ENCODE measurements at places on chromosomes 3 and 15.

GRCh38 chr15:27545494-27546255 lies 553.4 kb downstream of the OCA2 start:
- no peak for DNase-seq

- no peak for DNase-seq
These were observed 490.8 kb downstream of the MCTP2 start for GRCh38 chr15:94722024-94722636.

DNA sequence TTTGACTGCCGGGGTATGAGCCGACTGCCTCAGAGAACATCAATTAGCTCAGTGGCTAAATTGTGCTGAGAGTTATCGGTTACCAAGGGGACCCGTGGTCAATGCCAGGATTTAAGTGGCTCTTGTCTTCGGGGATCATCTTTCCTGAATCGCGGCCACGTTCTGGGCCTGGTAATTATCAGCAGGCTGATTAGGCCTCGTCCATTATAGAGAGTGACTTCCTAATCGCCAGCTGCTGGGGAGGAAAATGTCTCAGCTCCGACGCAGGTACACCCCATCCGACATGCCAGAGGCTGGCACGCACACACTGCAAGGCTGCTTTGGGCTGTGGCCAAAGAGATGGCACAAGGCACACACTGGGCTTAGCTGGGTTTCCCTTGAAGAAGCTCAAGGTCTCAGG lies 10.6 kb downstream of the TRH start:
- DNase-seq, result no peak

GRCh38 chr15:40042791-40043320 lies 3.9 kb upstream of the SRP14 start:
- DNase-seq, result no peak

DNA sequence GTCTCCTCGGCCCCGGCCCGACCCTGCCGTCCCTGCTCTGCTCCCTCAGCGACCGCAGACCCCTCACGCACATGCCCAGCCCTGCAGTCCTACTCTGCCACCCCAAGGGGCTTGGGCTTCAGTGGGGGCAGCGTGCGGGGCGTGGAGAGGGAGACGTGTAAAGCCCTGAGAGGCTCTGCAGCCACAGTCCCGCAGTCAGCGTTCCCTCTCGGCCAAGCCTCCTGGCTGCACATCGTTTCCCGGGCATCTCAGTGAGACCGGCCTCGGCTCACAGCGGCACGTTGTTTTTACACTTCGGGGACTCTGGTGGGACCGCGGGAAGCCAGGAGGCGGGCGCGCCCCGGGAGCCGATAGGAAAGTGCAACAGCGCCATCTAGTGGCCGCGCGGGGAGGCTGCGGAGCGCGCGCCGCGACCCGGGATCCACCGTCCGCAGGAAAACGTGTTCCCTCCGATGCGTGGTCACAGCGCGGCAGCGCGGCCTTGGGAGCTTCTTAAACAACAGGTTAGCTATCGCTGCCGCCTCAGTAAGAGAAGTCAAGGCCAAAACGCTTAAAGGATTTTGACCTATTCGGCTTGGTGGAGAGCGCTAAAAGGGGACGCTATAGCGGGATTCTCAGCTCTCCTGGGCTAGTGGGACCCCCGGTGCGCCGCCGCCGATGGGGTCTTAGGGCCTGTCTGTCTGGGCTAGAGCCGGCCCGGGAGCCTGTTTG lies 226.8 kb upstream of the IGF1R start:
- DNase-seq, result peak; percentile 69

GRCh38 chr15:85331655-85332285 lies 48.6 kb upstream of the AKAP13 start:
- no peak for DNase-seq

- DNase-seq, result no peak
These were observed 31.0 kb downstream of the ATP10A start for GRCh38 chr15:25832158-25832557.

DNA sequence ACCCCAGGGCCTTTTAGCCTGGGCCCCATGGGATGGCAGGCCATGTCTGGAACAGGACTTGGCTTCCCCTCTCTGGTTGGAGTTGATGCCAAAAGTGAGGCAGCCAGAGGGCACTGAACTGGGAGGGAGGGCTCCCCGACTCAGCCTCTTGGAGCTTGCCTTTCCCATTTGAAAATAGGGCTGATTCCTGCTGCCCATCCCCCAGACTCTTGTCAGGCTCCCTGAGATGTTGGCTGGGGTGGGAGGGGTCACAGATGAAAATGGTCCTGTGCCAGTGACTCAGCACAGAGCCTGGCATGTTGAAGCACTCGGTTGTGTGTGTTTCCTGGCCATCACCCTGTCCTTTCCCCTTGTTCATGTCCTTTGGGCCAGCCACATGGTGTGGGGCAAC lies 6.6 kb downstream of the PPCDC start:
- DNase-seq, result no peak

GRCh38 chr3:22475665-22476240 lies 724.7 kb upstream of the ZNF385D start:
- DNase-seq, result no peak

GRCh38 chr3:43759297-43759782 lies 68.6 kb downstream of the ABHD5 start:
- DNase-seq, result peak; percentile 25

DNA sequence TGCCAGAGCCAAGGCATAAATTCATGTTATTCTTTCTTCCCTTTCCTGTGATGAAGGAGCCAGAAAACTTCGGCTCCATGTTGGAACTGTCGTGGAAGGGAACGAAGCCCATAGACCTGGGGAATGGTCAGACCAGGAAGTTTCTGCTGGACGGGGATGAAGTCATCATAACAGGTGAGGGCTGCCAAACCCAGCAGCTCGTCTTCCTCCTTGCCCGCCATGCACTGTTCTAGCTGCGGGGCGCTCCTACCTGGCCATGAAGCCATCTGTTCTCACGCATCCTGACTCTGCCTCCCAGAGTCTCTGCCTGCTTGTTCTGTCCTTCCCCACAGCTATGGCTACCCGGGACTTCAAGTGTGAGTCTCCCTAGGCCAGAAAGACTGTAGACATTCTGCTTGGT lies 28.2 kb downstream of the FAH start:
- DNase-seq, result no peak

GRCh38 chr3:13549623-13550422 lies 898 bp downstream of the FBLN2 start:
- peak; percentile 64 for DNase-seq

GRCh38 chr3:72848703-72849081 lies 447 bp upstream of the SHQ1 start:
- peak; percentile 59 for DNase-seq

DNA sequence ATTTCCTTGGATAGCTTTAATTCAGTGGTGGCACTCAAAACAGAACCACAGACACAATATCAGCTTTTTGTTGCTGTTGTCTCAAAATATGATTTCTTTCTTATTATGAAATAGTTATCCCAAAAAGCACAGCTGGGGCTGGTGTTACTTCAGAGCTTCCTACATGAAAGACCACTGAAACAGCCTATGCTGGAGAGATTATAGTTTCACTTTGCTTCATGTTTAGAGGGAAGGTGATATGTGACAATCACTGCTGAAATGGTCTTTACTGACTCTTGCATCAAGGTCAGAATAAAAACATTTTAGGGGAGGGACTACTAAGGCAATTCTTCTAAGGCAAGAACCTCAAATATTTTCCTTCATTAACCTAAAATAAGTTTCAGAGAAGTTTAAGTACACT lies 190.7 kb downstream of the TNIK start:
- no peak for DNase-seq

- no peak for DNase-seq
These were observed 29.4 kb upstream of the ARID3B start for GRCh38 chr15:74511583-74511982.

DNA sequence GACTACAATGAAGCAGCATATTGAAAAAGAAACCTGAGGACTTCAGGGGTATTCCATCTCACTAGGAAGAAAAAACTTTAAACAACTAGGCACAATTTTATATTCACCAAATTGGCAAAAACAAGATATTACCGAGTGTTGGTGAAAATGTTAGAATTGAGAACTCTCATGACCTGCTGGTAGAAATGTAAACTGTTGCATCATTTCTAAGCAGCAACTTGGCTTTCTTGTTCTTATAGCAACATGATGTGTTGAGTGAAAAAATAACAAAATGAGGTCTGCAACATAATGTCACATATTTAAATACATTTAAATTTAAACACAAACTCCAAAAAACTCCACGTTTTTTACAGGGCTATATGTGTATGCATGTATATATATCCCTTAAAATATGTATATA lies 59.0 kb upstream of the SPPL2A start:
- no peak for DNase-seq

DNA sequence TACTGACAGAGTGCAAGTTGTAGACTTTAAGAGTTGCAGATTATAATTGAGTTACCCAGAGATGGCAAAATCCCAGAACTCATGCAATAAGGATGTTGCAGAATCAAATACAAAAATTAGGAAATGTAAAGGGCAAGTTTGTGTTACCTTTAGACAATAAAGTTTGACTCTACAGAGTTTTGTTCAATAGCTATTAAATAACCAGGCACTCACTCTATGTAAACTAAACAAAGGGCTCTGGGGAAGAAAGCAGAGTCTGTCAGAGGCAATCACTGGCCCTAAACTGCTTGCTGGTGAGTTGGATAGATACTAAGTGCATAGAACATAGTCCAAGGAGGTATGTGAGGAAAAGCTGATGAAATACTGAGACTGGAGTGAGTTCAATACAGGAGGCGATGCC lies 40.0 kb upstream of the PLCL2 start:
- no peak for DNase-seq

GRCh38 chr15:74785194-74786032 lies 3.5 kb downstream of the CSK start:
- DNase-seq, result peak; percentile 76

DNA sequence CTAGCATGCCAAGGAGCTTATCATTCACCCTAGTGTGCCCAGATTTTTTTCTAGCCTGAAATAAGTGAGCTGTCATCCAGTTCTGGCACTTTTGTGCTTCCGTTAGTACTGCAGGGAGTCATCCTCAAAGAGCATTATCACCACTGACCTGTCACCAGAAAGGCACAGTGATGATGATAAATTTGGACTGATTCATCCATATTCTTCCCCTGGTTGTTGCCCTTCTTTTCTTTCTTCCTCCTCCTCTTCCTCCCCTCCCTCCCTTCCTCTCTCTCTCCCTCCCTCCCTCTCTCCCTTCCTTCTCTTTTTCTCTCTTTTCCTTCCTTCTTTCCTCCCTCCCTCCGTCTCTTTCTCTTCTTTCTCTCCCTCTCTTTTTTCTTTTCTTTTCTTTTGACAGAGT lies 21.3 kb downstream of the SLC35G2 start:
- no peak for DNase-seq

- no peak for DNase-seq
These were observed 506.6 kb downstream of the EPHB1 start for GRCh38 chr3:135301670-135302069.

- DNase-seq, result no peak
These were observed 46.6 kb downstream of the SMAD6 start for GRCh38 chr15:66748708-66749035.

GRCh38 chr3:4963669-4964570 lies 15.3 kb upstream of the BHLHE40 start:
- DNase-seq, result no peak

- no peak for DNase-seq
These were observed 15.3 kb upstream of the RTP4 start for GRCh38 chr3:187352581-187353575.

DNA sequence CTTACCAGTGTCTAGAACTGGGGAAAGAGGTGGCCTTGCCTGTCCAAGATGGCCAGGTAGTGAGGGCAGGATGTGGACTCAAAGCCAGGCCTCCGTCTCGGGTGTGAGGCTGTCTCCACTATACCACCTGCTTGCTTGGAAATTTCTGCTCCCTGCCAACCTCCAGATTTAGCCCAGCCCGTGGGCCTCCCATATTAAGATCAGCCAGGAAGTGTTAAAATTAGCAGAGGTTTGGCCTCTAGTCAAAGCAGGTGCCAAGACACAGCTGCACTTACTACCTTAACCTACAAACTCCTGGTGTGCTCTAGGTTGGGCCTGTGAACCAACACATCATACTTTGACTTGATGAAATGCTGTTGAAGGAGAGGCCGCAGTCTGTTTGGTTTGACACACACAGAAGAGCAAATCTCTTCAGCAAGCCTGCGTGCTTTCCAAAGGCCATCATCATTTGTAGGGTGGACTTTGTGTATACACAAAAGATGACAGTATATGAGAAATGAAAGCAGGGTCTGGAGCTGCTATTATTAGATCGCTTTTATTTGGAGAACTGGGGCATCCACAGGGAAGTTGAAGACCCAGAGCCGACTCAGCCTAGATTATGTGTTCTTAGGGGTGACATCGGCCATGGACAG lies 206.5 kb downstream of the XXYLT1 start:
- DNase-seq, result no peak

DNA sequence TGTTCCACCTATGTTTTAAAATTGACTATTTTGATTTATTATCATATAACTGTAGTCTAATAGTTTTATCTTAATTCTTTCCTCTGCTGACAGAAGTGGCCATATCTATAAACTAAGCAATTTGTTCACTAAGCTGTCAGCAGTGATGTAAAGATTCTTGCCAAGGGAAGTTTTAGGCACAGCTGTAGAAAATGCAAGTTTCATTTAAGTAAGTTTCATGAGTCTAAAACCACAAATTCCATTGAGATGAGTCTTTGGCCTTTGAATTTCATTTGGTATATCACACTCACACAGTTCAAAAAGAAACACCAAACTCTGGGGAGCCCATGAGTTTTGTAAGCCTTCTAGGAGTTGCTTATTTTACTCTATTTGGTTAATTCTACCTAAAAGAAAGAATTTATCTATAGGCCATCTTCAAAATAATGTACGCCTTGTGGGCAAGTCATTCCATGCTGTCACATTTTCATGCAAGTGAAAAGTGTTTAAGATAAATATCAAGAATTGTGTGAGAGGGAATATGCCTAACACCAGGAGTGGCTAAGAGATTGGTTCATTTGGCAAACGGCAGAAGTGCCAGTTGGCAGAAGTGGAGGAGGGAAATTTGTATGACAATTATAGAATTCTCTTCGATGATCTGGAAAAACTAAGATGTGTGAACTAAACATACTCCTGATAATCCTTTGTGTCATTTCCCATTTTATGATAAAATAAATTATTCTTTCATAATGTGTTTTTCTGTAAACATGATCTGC lies 292.9 kb downstream of the ZIC4 start:
- no peak for DNase-seq

GRCh38 chr3:15634671-15635070 lies 33.1 kb downstream of the BTD start:
- DNase-seq, result no peak

All from activated CD8-positive, alpha-beta T cell treated with anti-CD3 and anti-CD28 coated beads, Interleukin-2, amount 10 ng/mL, durations not matched to agents 7 days and 5 days (primary cell).